ENCODE measurements at places on chromosomes 5 and 9.

- no peak for DNase-seq
These were observed 457.3 kb upstream of the DMAC1 start for GRCh38 chr9:8256880-8257279.

DNA sequence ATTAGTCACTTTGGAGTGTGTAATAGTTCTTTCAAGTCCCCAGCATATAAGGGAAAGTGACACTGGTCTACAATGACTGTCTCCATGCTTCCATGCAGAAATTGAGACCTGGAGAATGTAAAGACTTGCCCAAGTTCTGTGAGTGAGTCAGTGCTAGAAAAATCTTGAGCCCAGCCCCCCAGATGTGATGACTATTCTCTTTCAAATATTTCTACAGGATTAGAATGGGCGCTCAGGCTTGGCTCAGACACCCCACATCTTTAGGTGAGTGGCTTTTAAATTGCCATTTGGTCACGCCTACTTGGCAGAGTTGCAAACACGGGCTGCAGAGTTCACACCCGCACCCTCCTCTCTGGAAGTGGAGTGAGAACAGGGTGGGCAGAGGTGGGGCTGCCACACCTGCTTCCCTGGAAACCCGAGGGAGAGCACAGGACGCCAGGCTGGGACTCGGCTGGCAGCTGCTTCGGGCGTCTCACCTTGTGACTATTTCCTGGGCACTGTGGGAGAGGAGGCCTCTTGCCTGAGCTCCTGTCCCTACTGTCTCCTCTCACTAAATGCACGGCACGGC, 37.6 kb downstream of the ROPN1L start:
- DNase-seq, result no peak

- DNase-seq, result no peak
These were observed 127.5 kb downstream of the SUSD1 start for GRCh38 chr9:112047538-112048066.

DNA sequence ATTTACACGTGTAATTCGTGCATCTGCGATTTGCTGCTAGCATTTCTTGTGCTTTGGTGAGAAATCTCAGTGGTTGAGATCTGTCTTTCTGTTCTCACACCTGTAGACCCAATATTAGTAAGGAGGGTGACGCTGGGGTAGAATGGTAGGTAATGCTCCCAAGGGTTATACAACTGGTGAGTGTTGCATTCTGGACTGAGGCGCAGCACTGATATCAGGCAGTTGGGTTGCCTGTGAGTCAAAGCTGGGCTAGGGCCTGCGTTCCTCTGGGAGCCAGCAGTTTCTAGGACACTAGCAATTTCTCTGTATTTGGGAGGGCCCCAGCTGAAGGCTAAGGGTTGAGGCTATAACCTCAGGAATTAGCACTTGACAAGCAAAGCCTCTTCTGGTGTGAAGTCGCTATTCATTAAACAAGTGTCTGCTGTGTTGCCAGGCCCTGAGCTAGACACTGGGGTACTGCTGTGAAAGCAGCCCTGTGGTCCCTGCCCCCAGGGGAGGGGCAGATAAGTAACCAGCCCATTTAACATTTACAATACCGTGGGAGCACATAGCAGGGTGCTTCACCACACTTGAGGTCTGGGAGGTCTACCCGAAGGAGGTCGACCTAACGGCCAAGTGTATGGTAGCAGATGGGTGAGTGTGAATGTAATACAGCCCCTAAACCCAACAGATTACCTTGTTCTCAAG, 28.7 kb downstream of the LARP1 start:
- DNase-seq, result no peak

- no peak for DNase-seq
These were observed 6.3 kb downstream of the PDCD1LG2 start for GRCh38 chr9:5516453-5517220.

- no peak for DNase-seq
These were observed 9.9 kb downstream of the LEAP2 start for GRCh38 chr5:132883261-132883834.

DNA sequence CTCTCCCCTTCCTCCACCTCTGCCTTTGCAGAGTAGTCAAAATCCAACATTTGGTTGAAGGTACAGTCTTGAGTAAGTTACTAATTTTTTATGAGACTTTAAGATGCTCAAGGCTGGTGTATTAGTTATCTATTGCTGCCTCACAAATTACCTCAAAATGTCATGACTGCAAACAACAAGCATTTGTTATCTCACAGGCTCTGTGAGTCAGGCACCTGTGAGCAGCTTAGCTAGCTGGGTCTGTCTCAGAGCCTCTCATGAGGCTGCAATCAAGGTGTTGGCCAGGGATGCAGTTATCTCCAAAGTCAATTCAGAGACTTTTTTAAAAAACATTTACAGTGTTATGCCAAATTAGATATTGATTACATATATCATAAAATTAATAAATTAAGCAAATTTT, 371.3 kb upstream of the RGMB start:
- DNase-seq, result no peak

DNA sequence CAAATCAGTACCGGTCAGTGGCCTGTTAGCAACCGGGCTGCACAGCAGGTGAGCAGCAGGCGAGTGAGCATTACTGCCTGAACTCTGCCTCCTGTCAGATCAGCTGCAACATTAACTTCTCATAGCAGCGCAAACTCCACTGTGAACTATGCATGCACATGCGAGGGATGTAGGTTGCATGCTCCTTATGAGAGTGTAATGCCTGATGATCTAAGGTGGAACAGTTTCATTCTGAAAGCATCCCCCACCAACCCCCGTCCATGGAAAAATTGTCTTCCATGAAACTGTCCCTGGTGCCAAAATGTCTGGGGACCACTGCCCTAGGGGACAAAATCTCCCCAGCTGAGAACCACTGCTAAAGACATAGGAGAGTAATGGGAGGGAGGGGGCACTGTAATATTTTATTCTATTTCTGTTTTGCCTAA, 51.1 kb downstream of the P4HA2 start:
- DNase-seq, result no peak

DNA sequence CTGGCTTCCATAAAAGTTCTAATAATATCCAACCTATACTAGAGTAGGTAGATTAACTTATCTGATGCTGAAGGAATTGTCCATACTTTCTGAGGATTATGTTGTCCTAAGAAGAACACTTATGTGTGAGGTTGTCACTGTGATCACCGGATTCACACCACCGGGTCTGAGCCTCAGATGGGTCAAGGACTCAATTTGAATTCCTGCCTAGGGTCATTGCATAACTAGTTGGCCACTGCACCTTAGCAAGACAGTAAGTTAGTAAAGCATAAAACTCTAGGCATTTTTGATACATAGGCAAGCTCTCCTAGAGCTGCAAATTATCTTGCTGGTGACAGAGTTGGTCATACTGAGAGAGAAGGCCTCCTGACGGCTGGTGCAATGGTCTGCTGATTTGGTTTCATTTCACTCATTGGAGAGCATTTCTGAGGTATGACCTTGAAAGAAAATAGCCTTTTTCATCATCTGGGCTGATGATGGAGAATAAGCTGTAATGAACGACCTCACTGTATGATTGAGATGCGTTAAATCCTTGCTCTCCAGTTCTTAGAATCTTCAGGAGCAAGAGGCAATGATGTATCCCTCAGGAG, 72.0 kb upstream of the CKMT2 start:
- no peak for DNase-seq

Data from Right ventricle myocardium inferior (tissue), 1 donor.